ENCODE measurements at places on chromosomes 13 and 19. TPM values are rescaled to one million over a fixed set of nuclear protein-coding genes. Genes with fewer than 3 reads are reported as not detected.

GRCh38 chr13:50215399-50215798 is 200.2 kb downstream of the KCNRG start:
- DNase-seq, result no peak

DNA sequence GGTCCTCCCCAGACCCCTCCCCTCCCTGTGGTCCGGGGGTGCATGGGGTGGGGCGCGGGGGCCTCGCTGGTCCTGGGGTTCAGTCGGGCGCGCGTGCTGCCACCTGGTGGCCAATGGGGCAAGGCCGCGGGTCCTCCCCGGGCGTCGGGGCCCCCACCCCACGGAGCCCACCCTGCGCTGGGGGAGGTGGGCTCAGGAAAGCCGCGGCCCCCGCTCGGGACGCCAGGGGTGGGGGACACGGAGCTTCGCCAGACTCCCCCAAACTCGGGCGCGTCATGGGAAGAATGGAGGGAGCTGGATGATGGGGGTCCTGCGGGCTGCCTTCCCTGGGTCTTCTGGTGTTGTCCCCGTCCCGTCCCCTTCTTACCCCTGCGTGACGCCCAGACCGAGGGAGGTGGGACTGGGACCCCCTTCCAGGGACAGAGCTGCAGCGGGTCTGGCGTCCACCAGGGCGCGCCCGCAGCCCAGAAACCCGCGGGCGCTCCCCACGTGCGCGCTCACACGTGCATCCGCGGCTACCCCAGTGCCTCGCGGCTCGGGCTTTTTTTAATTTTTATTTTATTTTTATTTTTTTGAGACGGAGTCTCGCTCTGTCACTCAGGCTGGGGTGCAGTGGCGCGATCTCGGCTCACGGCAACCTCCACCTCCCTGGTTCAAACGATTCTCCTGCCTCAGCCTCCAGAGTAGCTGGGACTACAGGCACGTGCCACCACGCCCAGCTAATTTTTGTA is 19.8 kb upstream of the TCF3 start:
- peak; percentile 41 for DNase-seq

DNA sequence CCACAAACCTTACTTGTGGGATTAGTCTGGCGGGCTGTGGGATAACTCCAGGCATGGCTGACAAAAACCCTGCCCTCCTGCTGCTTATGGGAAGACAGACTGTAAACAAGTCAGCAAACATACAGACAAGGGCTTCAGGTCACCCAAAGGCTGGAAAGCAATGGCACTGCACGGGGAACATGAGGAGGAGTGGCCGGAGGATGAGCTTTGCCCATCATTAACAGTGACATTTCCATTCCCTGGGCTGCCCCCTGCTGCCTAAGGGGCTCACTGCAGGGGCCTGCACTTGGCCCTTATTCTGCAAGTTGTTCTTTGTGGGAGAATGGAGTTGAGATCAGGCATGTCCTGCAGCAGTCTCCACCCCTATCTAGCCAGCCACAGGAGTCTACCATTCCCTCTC is 91.3 kb downstream of the UQCRFS1 start:
- DNase-seq, result peak; percentile 57

MYPOP gene
- 2.2 TPM for total RNA-seq

DNA sequence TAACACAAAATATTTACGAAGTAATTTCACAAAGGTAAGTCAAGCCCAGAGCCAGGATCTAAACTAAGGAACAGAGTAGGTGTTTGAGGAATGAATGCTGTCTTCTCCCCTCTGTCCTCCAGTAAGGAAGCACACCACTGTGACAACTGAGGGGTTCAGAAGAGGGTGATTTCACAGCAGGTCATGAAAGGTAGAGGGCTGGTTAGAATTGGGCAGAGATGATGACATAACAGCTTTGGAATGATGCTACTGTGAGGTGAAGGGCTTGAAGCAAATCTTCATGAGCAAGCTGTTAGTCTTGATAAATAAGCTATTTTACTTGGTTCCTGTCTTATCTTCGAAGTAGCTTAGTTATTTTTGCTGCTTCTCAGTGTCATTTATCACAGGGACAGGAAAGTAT is 498.6 kb downstream of the FGF9 start:
- no peak for DNase-seq

DNA sequence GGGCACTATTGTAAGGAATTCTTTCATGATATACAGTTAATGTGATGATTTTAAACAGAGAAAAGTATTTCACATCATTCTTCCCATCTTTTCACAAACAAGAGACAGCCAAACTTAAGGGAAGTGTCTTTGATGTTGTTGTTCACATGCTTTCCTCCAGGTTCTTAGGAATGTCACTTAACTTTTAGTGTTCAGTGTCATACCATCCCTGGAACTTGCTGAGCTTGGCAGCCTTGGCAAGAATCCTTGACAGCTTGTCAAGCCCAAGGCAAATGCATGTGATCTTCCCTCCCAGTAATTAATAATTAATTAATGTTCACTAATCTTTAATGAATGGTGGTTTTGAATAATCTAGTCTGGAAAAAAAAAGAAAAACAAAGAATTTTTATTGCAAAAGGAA is 727.9 kb upstream of the PRR20A start:
- DNase-seq, result no peak

CA11 gene
- 5.1 TPM for total RNA-seq

FGF22 gene
- total RNA-seq, result 0.24 TPM

DNA sequence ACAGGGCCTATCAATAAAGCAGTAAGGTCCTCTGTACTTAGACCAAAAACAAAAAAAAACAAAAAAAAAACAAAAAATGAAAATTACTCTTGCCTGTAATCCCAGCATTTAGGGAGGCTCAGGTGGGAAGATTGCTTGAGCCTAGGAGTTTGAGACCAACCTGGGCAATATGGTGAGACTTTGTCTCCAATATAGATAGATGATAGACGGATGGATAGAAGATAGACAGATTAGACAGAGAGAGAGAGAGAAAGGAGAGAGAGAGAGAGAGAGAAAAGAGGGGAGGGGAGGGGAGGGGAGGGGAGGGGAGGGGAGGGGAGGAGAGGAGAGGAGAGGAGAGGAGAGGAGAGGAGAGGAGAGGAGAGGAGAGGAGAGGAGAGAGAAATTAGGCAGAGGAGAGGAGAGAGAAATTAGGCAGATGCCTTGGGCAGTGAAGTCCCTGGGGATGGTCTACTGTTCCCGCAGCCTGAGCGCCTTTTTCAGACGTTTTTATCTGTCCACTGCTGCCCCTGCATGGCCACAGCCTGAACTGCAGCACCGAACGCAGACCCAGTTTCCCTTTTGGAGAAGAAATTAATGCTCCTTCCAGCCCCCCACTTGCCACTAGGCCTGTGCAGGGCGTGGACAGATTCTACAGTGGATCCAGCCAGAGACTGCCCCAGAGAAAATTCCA is 9.8 kb upstream of the ZNF627 start:
- peak; percentile 76 for DNase-seq

- DNase-seq, result no peak
These were observed 628 bp downstream of the BEST2 start for GRCh38 chr19:12752056-12752781.

- DNase-seq, result no peak
These were observed 6.9 kb downstream of the RAB8A start for GRCh38 chr19:16118489-16119033.

DNA sequence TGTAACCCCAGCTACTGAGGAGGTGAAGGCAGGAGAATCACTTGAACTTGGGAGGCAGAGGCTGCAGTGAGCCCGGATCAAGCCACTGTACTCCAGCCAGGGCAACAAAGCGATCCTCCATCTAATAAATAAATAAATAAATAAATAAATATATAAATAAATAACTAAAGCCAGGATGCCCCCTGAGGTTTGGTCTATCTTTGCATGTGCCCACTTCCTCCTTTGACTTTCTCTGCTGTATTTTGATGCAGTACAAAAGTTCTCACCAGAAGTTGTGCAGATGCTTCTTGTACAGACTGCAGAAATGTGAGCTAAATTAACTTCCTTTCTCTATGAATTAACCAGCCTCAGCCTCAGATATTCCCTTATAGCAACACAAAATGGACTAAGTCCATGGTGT is 6.5 kb upstream of the N4BP2L2 start:
- no peak for DNase-seq

ZFP14 gene
- total RNA-seq, result 3.0 TPM

DNA sequence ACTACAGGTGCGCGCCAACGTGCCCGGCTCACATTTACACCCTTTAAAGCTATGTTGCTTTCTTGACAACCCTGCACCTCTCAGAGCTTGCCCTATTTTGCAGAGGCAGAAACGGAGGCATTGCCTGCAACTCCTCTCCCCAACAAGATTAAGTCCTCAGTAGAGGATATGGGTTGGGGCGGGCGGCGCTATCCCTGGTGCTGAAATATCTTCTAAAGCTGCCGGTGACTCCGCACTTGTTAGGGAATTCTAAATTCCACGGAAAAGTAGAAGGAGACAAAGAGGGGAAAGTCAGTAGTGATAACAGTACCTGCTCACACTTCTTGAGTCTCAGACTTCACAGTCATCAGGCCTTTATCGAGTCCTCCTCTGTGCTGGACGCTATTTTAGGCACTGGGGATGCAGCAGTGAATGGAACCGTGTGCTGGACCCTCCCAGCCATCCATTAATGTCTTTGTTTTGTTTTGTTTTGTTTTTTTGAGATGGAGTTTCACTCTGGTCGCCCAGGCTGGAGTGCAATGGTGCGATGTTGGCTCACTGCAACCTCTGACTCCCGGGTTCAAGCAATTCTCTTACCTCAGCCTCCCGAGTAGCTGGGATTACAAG is 18.0 kb downstream of the SLC5A5 start:
- peak; percentile 35 for DNase-seq

- DNase-seq, result peak; percentile 63
These were observed 9.7 kb upstream of the GIPC1 start for GRCh38 chr19:14505488-14506239.

SIGLEC12 gene
- not detected for total RNA-seq

ATXN8OS gene
- total RNA-seq, result not detected

DNA sequence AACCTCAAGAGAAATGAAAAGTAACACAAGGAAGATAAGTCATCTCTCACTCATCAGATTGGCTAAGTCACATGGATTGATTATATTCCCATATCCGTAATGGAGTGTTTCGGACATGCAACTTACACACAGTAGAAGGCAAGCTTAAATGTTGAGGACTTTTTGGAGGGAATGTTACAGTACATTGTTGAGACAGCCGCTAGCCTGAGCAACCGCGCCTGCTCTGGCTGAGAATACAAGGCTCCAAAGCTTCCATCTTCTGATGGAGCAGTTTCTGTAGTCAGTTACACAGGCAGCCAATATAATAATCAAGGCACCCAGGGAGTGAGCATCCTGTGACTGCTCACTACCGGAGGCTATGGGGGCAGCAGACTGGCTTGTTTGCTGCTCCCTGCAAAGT is 1.0 kb upstream of the CRYL1 start:
- DNase-seq, result peak; percentile 70

DNA sequence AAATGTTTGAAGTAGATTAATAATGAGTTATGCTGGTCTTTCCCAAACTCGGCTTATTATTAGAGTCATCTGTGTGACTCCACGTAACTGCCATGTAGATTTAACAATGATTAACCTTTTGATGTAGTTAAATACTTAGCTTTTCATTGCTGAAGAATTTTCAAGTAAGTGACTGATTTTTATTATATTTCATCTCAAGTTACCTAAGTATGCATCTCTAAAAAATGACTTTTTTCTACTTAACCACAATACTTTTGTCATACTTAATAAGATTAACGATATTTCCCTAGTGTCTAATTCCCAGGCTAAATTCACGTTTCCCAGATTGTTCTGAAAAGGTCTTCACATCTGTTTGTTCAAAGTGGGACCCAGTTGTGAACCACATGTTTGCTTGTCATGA is 17.8 kb downstream of the BIVM start:
- DNase-seq, result no peak
